NCI-H1436 (cell line): ENCODE measurements at places on chromosomes 12 and 14.
A peak's percentile ranks its signal among the peaks of the same experiment; 100 is the strongest.

DNA sequence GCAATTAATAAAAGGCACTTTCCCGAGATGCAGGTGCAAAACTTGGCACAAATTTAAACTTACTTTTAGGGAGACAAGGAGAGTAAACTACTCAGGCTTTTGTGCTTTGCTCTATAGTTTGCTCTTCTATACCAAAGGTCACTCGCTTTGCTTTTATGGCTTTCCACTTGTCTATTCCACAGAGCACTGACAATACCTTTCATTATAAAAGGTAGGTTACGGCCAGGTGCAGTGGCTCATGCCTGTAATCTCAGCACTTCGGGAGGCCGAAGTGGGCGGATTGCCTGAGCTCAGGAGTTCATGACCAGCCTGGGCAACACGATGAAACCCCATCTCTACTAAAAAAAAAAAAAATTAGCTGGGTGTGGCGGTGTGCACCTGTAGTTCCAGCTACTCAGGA is 32.9 kb downstream of the ALKBH1 start:
- no peak for DNase-seq

- no peak for DNase-seq
Measured at GRCh38 chr14:91315844-91316267, 71.4 kb upstream of the GPR68 start.

DNA sequence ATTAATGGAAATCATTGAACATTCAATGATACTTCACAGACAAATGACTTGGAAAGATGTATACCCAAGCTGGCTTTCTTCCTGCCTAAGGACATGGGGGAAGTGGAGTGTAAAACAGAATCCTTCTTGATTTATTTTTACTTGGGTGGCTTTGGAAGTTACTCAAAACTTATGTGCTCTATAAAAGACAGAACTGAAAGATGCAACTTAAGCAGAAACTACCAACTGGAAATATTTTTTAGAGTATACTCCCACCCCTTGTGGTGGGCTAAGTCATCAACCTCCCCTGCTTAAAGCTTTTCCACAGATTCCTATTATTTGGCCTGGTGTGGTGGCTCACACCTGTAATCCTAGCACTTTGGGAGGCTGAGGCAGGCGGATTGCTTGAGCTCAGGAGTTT is 126.0 kb upstream of the ATP2B1 start:
- no peak for DNase-seq

GRCh38 chr14:74019408-74020137 is 424 bp downstream of the BBOF1 start:
- no peak for DNase-seq

DNA sequence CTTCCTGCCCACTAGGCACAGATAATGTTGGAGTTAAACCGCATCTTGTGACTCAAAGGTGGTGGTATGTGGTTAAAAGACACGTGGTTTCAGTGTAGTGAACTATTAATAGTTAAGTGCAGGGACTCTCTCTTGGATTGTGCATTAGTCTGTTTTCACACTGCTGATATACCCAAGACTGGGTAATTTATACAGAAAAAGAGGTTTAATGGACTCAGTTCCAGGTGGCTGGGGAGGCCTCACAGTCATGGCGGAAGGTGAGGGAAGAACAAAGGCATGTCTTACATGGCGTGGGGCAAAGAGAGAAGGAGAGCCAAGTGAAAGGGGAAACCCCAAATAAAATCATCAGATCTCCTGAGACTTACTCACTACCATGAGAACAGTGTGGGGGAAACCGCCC is 362.3 kb downstream of the GLT1D1 start:
- no peak for DNase-seq

GRCh38 chr12:10211940-10212738 is 538 bp upstream of the GABARAPL1 start:
- peak; percentile 76 for DNase-seq

DNA sequence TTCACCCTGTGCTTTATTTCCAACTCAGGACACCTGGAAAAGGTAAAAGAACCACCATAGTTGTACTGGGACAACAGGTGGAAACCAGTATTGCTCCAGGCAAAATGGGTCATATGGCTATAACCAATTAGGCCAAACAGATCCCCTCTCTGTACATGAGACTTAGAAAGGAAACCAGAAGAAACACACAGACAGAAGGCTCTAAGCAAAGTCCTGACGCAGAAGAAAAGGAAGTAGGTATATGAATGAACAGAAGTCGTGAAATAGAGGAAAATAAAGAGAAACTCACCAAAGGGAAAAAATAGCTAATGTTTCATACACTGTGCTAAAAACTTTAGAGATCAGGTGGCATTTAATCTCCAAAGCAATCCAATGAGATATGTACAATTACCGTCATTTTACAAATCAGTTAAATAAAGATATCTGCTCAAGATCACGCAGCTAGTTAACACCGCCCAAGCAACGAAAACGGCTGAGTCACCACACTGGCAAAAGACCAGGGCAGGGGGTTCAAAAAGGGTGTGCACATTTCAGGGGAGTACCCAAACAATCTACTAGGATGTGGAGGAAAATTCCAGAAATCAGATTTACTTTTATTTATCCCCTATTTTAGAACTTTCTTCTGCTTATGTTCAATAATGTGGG is 82.3 kb downstream of the ITPR2 start:
- no peak for DNase-seq

DNA sequence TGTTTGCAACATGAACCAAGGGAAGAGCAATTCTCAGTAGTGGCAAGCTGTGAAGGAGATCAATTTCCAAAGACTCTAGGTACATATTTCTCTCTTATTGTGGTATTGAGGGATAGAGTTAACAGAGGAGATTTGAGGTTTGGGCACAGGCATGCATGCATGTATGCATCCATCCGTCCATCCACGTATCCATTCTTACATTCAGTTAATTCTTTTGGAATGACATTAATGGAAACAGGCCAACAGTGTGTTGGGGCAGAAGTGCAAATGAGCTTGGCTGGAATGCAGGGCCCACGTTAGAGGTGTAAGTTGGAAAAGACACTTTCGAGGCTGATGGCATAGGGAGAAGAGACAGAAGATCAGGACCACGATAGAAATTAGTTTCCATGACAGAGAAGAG is 216.9 kb upstream of the PELI2 start:
- DNase-seq = no peak

DNA sequence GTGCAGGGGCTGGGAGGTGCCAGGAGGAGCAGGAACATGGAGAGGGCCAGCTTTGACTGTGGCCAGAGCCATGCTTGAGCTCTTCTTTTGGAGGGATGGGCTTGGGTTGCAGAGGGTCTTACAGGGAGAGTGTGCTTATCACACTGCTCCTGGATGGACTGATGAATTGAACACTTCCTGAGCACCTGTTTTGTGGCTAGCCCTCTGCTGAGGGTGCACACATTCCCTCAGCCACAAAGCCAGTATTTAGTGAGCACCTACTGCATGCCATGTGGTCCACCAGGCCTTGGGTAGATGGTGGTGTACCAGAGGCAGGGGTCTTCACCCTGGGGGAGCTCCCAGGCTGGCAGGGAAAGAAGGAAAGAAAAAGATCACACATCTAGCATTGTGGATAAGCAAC is 118.9 kb downstream of the SLC25A47 start:
- DNase-seq = no peak

GRCh38 chr12:78232756-78233155 is 402.1 kb downstream of the NAV3 start:
- DNase-seq = no peak

- no peak for DNase-seq
Measured at GRCh38 chr12:105256011-105256410, 20.0 kb upstream of the APPL2 start.

- DNase-seq = no peak
Measured at GRCh38 chr14:82421286-82421685, 887.6 kb upstream of the SEL1L start.

DNA sequence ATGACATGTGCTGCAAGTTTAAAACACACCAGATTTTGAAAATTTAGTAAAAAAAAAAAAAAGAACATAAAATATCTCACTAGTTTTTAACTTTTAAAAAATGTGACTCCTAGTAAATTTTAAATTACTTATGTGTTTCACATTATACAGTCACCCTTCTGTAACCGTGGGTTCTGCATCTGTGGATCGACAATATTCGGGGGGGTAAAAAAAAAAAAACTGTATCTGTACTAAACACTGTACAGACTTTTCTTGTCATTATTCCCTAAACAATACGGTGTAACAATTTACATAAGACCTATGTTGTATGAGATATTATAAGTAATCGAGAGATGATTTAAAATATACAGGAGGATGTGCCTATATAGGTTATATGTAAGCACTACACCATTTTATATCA is 3.2 kb downstream of the DDX24 start:
- no peak for DNase-seq

- DNase-seq = no peak
Measured at GRCh38 chr14:96066976-96067375, 27.8 kb downstream of the C14orf132 start.

DNA sequence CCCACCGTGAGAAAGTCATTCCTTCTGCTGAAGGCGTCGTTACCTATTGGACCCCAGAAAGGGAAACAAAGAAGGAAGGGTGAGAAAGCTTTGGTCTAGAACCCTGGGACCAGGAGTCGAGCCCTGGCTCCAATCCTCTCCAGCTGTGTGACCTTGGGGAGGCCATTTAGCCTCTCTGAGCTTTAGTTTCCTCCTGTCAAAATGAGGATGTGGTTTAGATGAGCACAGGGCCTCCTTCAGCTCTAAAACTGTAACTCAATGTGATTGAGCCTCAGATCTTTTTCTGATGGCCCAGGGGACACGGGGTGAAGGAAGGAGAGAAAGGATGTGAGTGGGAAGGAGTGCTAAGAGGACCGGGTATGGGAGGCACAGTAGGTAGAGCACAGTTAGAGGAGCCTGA is 7.7 kb downstream of the JDP2 start:
- DNase-seq = no peak

DNA sequence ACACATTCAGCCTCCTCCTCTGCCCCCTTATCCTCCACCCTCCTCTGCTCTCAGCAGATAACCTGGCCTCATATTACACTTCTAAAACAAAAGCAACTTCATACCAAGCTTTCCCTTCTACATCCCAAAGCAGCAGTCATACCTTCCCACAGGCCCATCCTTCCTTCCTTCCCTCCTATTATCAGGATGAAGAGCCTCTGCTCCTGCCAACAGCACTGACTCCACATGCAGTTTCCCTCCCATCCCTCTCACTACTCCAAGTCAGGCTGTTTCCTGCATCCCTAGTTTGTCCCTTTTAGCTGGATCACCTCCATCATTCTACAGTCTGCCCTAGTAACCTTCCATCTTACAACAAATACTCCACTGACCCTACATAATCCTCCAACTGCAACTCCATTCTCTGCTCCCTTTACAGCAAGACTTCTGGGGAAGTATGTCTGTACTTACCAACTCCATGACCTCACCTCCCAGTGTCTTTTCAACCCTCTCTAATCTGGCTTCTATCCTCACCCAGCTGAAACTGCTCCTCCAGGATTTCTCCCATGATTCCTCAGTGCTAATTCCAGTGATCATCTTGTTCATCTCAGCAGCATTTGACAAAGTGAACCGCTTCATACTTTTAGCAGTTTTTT is 4.9 kb upstream of the YEATS4 start:
- no peak for DNase-seq

DNA sequence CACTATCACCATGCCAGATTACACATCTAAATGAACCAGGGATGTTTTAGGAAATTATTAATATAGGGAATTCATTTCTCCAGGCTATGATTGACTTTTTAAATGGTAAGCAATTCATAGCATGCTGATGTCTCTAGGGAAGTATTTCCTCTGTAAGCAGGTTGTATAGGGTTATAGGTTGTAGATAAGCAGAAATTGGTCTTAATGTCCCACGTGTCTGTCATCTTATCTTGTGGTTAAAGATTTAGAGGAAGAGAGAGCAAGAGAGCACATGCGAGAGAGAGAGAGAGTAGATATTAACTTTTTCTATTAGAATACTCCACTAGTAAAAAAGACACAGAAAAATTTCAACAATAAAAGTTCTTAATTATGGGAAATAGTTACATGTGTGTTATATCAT is 32.6 kb downstream of the TRHDE start:
- no peak for DNase-seq

GRCh38 chr12:9792961-9793617 is 32.4 kb upstream of the CD69 start:
- DNase-seq = no peak

DNA sequence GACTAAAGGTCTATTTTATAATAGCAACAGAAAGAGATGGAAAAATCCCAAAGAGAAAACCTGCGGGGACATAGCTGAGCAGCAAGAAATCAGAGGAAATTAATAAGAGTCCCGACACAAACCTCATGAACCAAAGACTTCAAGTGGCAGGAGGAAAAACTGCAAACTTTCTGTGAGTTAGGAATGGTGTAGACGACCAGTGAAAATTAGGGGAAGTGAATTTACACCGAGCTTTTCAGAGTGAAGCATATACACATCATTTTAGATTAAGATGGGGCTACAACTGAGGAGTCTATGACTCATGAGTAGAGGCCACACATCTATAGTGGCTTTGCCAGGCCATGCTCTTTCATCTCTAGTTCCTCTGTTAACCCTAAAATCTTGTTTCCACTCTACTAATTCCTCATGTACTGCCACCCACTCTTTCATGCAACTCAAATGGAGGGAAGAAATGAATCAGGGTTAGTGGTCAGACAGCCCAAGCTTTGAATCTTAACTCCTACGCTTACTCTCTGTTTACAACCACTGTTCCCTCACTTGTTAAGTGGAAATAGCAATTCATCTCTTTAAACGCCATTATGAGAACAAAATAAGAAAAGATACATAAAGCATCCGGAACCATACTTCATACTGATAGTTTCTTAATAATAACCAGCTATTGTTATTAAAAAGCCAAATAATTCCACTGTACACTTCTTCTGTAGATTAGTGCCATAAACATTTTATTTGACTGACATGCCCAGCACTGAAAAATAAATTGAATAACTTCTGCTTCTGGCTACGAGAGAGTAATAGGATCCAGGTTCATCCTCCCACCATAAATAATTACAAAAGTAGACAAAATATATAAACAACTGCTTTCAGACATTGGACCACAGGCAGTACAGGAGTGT is 219.3 kb downstream of the RMST start:
- no peak for DNase-seq

DNA sequence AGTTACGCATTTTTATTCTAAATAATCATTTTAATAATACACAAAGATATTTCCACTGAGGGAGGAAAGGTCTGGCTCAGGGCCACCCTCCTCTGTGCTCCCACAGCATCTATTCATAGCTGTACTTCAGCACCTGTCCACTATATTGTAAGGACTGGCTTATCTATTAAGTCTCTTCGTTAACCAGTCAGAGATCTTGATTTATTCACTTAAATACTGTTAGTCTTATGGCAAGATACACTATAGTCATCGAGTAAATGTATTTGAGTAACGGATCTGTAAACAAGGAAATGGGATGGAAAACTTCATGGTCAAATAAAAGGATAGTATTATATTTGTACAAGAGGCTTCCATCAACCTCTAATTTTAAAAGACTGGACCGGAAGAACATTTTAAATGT is 54.6 kb downstream of the SPTLC2 start:
- no peak for DNase-seq

GRCh38 chr12:12592930-12593329 is 18.7 kb upstream of the CREBL2 start:
- DNase-seq = no peak
